ENCODE measurements at places on chromosomes 2 and 18.

DNA sequence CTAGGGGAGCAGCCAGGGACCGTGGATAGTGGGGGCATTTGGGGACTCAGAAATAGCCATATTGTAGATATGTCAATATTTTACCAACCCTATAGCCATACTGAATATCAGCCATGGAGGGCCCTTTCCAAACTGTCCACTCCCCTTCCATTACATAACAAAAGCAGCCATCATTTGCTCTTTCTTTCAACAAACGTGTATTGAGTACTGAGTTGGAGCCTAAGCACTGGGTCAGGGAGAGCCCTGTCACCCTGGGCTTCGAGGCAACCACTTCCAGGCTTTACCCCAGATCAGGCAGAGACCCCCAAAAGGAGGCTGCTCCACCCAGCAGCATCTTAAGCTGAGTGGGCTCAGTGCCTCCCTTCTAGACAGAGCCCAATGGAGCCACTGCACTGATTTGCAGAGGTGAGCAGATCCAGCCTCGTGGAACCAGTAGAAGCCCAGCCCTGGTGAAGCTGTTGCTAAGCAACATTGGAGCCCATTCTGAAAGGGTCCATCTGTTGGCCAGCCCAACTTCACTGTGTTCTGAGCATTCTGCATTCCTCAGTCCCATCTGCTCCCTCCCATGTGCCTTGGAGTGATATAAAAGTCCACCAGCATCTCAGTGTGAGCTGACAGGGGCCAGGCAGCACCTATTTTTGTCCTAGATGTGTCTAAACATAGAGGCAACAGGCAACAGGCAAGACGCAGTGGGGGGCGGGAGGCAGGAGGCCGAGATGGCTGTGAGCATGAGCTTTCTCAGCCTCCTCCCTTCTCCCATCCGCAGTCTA lies 112.1 kb downstream of the PLB1 start:
- no peak for DNase-seq

GRCh38 chr2:137348301-137348700 lies 583.0 kb downstream of the THSD7B start:
- DNase-seq: no peak

- no peak for DNase-seq
Observed at GRCh38 chr2:174981331-174981730, 23.9 kb downstream of the CHN1 start.

DNA sequence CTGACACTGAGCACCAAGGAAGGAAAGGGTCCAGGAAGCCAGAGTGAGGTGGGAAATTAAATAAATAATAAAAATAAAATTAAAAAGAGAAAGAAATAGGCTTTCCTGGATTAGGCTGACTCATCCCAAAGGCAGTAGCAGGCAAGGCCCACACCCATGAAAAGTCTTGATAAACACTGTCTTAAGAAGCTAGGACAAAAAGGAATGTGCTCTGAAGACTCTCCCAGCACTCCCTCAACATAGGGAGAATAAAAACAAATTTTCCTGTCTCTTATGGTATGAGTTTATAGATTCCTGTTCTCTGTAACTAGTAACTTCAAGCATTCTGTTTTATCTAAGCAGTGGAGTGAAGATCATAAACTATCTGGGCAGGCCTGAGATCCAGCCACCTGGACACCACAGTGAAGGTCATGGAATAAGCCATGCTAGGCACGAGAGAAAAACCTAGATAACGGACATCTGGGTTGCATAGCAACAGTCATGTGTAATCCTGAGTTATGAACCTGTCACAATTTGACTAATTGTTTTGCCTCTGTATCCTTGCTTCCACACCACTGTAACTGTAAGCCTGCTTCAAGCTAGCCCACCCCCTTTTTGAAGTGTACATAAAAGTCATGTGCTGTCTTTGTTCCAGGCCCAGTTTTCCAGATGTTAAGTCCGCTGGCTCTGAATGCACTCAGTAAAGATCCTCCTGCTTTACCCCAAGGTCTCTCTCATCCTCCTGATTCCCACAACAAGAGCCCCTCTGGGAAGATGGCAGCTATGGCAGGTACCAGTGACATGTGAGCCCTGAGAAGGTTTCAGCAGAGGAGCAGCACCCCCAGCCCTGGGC lies 107.8 kb downstream of the NDUFA10 start:
- DNase-seq: peak; percentile 26

DNA sequence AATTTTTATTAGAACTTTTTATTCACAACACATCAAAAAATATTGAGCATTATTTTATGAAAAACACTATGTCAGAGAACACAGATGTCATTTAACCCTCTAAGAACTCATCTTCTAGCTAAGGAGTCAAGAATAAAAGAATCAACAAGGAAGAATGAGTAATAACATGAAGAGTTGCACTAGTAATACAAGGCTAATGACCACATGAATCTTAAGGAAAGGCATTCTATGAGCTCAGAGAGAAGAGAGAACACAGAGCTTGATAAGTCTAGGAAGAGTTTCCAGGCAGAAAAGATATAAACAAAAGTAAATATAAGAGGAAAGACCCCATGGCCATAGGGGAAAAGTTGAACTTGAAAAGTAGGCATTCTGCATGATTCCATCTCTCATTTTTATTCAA lies 166.5 kb downstream of the MAIP1 start:
- DNase-seq: no peak

GRCh38 chr2:48529194-48529593 lies 760 bp upstream of the STON1 start:
- peak; percentile 76 for DNase-seq

DNA sequence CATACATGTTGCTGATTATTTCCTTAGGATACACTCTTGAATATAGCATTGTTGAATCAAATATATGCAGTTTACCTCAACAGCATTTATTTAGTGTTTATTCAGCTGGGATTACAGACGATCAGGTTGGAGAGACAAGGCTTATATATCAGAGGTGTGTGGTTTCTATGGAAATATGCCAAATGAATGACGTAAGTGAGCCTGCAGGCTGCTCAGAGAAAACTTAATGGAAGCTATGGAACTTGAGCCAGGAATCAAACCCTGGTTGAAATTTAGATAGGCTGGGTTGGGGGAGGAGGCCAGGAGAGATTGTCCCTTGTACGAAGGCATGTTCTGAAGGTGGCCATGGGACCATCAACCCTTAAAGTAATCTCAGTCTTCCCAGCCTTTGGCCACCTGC lies 79.5 kb downstream of the INPP4A start:
- no peak for DNase-seq

GRCh38 chr2:137983581-137983980 lies 19.3 kb downstream of the HNMT start:
- DNase-seq: no peak

GRCh38 chr2:15971831-15972522 lies 31.6 kb downstream of the MYCN start:
- no peak for DNase-seq

DNA sequence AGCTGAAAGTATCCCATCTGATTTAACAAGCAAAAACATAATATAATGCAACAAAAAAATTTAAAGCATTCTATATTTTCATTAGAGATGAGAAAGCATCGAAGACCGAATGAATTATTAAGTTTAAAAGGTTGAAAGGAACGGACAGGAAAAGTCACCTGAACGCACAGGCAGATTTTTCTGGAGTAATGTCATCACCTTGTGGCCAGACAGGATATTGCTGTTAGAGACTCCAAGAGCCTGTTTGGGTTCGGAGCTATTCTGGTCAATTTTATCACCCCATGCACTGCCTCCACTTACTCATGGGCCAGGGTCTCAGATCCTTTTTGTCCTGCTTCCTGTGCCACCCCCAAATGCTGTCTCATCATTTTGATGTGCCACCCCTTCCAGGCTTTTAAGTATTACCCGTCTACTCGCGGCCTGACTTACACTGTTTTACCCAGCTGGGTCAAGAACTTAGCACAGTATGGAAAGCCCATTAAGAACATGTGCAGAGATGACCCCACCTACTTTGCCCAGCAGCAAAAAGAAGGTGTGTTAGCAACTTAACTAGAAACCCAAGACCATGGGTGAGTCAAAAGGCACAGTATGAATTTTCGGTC lies 27.3 kb downstream of the GKN2 start:
- DNase-seq: peak; percentile 65

DNA sequence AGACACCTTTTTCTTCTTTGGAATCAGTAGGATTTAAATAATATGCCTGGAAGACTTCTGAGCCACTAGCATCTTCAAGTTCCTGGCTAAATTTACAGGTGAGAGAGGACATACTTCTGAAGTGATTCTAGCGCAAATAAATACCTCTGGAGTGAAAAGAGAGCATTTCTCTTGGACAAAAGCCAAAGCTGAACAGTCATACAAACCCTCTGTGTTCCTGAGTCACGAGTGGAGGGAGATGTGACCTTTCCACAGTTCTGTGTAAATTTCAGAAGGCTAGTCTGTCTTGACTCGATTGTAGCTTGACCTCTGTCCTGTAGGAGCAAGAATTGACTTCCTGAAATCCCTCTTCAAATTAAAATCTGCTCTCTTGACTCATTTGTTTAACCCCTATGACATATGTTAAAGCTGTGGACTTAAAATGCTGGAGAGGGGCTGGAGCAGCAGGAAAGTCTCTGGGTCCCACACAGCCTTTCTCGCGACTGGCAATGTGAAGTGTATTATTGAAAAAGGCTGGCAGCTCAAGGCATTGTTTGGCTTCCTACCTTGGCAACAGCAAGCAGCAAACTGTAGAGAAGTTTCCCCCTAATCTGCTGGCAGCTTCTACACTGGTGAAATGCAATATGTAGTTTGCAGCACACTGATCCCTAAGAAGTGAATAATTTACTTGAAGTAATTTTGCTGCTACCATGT lies 79.6 kb upstream of the GCFC2 start:
- no peak for DNase-seq

DNA sequence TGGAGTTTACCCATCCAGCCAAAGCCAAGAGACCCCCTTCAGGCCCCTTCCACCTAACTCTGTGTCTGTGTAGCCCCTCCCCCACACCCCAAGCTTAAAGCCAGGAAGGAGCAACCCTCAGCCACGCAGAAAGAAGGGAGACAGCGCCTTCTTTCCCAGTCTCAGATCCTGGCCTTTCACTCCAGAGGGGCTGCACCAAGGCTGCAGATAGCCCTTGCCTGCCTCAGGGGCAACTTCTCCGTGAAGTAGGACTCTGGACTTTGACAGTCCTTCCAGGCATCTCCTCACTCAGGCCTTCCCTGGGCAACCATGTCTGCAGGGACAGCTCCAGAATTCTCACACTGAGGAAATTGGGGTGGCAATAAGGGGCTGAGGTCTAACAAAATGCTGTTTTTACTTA lies 26.9 kb upstream of the EN1 start:
- no peak for DNase-seq

GRCh38 chr2:176500901-176501300 lies 231.7 kb downstream of the MTX2 start:
- no peak for DNase-seq

- peak; percentile 49 for DNase-seq
Observed at GRCh38 chr2:233334915-233335314, 19.4 kb upstream of the DGKD start.

- DNase-seq: no peak
Observed at GRCh38 chr2:85318222-85319074, 9.3 kb downstream of the TGOLN2 start.

DNA sequence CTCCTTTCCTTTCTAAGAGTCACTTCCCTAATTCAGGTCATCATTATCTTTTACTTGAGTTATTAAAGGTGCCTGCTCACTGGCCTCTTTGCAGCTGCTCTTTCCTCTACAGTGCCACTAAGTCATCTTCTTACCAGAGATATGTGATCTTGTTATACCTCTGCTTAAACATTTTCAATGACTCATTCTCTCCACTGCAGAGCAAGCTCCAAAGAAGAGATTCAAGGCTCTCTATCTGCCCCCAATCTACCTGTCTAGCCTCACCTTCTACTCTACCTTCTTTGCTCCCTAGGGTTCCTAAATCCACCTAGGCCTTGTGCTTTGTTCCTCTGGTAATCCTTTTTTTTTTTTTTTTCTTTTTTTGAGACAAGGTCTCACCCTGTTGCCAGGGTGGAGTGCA lies 3.1 kb downstream of the ARHGEF33 start:
- DNase-seq: no peak

DNA sequence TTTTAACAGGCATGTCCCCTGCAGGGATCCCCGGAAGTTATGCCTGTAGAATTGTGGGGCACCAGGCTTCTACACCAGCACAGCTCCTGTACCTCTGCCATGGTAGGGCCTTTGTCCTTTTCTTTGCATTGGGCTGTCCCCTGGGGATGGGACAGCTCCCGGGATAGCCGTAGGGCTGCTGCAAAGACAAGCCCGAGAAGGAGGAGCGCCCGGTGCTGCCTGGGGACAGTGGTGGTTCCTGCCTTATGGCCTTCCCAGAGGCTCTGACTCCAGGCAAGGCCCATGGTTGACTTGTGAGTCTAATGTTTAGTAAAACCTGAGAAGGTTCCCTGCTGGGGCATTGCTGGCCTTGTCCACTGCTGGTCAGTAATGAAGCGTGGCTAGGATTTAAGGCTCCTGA lies 30.9 kb downstream of the TMEM37 start:
- DNase-seq: no peak

GRCh38 chr2:1550658-1551316 lies 137.5 kb downstream of the TPO start:
- peak; percentile 81 for DNase-seq

DNA sequence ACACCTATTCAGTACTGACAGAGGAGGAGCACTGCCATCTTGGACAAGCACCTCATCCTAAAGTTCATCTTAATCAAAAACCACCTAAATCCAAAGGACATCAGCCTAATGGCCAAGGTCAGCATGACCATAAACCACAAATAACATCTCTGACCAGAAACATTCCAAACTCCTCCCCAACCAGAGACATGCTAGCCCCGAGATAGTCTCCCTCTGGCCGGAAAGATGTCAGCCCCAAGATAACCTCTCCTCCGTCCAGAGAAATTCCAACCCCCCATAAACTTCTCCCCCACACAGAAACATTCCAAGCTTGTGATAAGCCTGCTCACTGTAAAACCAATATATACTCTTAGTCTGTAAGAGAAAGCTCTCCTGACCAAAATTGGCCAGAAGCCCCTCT lies 260.6 kb downstream of the CLIP4 start:
- no peak for DNase-seq

DNA sequence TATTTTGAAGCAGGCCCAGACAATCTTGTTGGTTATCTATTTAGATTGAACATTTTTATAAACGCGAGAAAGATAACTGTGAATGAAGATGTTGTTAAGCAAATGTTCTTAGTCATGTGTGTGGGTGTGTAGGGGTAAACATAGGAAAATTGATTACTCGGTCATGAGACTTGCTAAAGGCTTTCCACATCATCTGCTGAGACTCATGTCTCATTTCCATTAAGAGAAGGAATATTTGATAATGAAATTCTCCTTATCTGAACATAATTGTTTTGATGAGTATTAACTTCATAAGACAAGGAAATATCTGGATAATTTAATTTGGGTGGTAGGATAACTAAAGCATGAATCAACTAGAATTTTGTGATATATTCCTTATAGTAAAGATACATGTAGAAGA lies 19.7 kb downstream of the CCDC102B start:
- DNase-seq: no peak

- DNase-seq: no peak
Observed at GRCh38 chr2:74493546-74493945, 5.9 kb downstream of the LBX2 start.

GRCh38 chr2:46893269-46893939 lies 22.2 kb downstream of the MCFD2 start:
- DNase-seq: no peak
